MV-4-11 (cell line): ENCODE measurements at places on chromosomes 5 and 9.

GRCh38 chr5:55438998-55439397 is 95.8 kb downstream of the PLPP1 start:
- no peak for DNase-seq

DNA sequence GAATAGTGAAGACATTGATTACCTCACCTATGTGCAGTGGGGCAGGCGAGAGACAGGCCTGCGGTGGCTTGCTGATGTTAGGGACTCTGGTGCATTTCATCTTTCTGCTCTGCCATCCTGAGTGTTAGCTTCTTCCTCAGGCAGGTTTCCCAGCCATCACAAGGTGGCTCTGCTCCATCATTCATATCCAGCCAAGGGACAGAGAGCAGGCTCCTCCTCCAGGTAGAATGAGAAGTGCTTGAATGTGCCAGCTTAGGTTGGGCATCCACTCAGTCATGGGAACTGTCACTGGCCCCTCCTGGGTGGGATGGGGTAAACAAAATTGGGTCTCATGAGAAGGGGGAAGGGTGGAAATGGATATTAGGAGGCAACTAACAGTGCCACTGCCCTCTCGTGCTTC is 24.8 kb downstream of the GPR107 start:
- DNase-seq: no peak

DNA sequence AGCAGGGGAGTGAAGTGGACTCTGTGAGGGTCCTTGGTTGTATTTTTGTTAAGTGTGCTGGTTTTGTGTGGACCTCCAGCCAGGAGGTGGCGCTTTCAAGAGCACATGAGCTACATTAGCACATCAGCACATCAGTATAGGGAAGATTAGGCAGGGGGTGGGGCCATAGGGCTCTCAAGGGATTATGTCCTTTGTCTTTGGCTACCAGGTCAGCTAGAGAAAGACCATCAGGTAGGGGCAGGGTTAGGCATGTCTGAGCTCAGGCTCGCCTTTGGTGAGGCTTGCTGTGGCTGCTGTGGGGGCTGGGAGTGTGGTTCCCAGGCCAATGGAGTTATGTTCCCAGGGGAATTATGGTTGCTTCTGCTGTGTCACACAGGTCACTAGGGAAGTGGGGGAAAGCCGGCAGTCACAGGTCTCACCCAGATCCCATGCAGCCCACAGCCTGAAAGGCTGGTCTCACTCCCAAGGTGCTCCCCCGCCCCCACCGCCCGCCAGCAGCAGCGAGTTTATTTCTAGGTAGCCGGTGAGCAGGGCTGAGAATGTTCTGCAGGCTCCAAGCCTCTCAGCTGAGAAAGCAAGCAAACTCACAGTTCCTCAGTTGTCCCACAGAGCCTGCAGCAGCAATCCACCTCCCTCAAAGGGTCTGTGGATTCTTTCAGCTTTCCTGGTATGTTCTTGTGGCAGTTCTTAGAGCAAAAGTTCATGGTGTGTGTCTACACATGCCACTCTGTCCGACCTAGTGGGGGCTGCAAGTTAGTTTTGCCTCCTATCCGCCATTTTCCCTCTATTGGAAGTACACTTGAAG is 13.7 kb downstream of the OR1J1 start:
- no peak for DNase-seq

DNA sequence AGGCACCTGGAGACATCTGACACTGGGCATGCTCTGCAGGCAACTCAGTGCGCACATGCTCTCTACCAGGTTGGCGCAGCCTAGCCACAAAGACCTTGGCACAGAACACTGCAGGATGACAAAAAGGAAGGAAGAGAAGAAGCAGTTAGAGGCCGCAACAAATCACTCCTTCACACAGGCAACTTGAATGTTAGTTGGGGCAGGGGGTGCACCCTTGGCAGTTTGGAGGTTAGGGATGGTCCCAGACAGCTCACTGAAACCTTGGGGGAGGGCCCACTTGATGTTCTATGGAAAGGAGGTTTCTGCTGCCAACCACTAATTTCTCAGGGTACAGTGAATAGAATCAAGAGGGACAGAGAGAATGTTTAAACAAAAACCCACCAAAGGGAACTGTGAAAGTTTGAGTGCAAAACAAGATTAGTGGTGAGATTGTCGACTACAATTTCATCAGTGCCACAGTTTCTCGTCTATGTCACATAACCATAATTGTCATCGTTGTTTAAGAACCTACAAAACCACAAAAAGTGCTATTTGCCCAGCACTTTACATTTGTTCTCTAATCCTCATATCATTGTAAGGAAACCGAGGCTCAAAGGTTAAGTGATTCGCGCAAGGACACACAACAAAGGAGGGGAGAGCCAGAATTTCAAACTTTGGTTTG is 48.7 kb downstream of the FBXW11 start:
- DNase-seq: peak; percentile 43

DNA sequence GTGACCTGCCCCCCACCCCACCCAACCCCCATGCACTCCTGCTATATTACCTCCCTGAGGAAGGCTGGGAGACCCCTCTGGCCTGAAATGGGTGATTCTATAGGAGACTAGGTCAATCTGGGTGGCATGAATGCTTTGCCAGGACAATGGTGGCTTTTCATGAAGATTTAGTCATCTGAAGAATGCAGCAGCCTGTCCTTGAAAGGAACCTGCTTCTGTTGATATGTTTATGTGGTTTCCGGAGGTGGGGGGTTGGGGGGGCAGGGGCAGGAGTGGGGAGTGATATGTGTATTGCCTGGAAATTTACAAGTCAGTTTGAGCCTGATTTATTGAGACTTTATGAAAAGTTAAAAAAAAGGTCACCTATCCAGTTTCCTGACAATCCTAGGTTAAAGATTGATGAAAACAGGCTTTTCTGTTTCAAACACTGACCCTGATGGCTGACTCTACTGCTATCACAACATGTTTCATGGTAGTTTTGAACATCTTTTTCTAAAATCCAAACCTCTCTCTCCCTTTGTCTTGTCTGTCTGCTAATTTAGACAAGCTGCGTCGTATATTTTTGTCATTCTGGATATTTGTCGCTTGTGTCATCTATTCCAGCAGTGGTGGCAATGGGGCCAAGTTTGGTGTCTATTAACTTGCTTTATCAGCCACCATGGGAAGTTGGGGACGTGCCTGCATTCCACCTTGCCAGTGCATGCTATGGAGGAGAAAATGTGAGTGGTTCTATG is 153.7 kb upstream of the EGFLAM start:
- no peak for DNase-seq

DNA sequence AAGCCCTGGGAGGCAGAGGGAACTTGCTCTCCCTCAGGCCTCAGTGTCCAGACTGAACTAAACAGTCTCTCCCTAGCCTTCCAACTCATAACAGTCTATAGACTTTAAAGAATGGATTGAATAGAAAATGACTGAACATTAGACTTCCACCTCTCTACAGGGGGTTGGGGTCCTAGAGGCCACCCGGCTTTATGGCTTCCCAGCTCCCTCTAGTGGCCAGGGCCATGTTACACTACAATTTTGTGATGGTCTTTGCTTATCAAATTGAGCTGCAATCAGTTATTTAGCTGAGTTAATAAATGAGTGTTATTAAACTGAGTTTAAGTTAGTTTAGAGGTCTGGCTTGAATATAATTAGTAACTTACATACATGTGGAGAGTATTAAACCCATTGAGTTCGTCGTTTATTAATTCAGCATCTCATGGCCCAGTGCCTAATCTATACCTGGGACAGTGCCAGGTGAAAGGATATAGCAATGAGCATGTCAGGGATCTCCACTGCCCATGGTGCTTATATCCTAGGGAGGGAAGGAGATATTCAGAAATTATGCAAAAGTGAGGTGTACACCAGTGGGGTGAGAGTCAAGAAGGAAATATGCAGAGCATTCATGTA is 105.2 kb downstream of the SH3TC2 start:
- DNase-seq: peak; percentile 40

DNA sequence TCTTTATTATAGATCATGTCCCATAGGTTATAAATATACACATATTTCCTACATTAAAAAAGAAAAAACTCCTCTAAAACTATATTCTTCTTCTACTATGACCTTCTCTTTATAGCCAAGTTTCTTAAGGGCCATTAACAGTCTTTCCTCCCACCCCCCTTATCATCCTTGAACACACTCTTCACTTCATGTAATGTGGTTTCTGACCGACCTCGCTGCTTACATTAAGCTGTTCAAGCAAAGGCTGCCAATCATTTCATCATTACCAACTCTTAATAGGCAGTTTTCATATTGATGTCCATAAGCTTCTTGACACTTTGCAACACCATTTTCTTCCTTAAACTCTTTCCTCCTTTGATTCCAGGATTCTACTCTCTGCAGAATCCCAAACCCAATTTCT is 283.0 kb upstream of the PCSK5 start:
- peak; percentile 67 for DNase-seq

- no peak for DNase-seq
These were observed 751.7 kb downstream of the TLE1 start for GRCh38 chr9:80937645-80938044.

DNA sequence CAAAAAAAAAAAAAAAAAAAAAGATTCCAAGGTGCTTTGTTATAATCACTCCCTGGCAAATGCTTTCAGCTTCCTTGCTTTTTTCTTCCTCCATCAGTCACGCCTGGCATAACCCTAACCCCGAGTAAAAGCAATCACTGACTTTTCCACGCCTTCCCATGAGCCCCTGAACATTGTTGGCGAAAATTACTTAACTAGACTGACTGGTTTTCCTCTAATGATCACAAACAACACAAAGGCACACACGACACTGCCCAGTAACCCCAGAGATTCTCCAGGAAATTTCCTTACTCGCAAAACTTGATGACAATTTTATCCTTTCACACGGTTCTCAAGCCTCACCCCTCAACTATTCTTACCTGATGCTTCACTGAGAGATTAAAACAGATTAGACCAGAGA is 11.4 kb upstream of the PTGR1 start:
- DNase-seq: no peak

DNA sequence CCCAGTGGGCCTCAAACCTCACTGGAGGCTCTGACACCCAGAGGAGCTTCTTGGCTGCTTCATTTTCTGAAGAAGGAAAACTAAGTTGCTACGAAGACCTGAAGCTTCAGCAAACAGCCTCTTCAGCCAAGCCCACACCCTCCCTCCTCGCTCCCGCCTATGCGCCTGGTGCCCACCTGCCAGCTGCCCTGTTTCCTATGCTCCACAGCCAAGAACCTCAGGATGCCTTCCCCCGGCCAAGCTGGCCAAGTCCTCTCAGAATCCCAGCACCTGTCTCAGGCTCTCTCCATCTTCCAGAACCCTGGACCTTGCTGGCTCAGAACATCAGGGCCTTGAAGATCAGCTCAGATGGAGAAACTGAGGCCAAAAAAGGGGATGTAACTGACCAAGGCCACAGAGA is 60.4 kb downstream of the STK10 start:
- no peak for DNase-seq

- no peak for DNase-seq
These were observed 4.8 kb downstream of the ADAMTSL1 start for GRCh38 chr9:18478501-18479361.

DNA sequence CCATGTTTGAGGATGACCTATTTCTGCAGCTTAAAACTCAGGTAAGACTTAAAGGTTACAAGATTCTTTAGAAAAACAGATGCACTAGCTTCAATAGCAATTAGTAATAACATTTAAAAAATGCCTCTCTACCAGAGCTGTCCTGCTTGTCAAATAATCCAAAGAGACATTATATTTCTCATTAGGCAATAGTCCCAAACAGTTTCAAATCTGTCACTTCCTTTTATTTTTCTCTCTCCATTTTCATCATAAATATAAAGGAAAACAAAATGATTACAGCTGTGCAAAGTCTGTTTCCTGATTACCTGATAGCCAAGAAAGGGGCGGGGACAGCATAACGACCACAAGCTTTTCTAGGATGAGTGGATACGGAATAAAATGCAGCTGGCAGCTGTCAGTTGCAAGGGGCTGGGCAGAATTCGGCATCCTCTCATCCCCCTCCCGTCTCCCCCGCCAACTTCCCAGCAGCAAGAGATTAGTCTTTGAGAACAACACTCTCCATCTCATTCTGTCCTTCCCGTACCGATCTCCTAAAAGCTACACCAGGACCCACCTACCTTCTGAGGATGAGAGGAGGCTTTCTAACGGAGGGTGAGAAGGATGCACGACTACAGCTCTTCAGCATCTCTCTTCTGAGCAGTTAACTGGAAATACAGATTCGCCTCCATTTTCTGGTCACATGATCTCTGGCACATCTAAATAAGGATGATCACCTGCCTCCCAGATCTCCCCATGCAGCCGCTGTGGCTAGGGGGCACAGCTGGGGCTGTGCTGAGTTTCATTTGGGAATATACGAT is 72.5 kb upstream of the PCA3 start:
- no peak for DNase-seq

DNA sequence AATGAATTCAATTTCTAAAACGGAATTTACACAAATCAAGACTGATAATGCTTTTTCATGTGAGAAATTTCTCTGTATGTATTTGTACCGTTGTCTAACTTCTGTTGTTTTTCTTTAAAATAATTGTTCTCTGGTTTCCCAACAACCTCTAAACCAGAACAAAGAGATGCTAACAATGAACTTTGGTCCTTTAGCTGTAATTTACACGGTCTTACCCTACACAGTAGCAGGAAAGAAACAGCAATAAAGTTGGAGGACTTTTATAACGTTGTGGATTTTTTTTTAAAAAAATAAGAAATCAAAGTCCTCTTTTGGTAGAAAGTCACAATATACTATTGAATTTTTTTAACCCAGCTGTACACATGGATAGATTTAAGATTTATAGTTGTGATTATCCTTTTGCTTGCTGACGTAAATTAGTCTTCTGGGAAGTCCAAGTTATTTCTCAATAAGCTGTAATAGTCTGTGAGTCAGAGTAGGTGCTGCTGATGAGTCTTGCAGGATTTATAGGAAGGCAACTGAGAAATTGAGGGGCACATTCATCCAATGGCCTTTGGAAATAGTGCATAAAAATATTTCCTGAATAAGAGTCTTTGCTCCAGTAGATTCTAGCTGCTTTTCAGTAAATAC is 76.8 kb upstream of the PCSK1 start:
- no peak for DNase-seq

DNA sequence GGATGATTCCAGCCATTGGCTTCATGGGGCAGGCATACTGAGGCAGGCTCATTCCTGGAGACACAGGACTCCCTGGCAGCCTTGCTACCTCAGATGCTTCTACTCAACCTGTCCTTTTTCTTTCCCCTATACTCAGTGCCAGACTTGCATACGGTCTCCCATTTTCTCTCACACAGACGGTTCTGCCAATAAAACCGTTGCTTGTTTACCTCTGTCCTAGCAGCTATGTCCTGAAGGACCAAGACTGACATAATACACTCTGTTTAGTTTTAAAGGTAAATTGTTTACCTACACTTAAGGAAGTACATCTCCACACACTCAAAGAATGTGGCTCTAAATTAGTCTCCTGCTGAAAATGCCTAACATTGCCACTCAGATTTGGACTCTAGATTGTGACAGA is 151.0 kb upstream of the RFX3 start:
- DNase-seq: no peak

- DNase-seq: peak; percentile 55
These were observed 535.6 kb upstream of the MEF2C start for GRCh38 chr5:89418407-89419085.

DNA sequence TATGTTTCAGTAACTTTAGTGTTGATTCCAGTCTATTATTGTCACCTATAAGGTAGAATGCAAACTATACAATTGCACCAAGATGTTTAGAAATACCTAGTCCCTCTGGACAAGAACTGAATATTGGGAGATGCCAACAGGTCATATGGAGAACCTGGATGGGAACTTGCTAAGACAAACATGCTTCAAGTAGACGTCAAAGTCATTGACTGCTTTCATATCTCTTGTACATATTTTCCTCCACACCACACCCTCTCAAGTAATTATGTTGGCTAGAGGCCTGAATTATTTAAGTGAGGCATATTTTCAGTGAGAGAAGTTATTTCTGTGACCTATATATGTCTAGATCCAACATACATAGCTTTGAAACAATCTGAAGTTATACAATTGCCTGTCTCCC is 453.3 kb downstream of the ELAVL2 start:
- DNase-seq: no peak
